Colonic mucosa (tissue), 4 donors: ENCODE measurements at places on chromosomes 2 and 18. TPM values are rescaled to one million over a fixed set of nuclear protein-coding genes. Genes with fewer than 3 reads are reported as not detected.

GRCh38 chr2:17538022-17538843 lies 2.3 kb upstream of the VSNL1 start:
- no peaks in the 10 kb centered on the region for H3K36me3 ChIP-seq
- H3K27ac ChIP-seq: peak overlapping the region; percentile 83
- H3K4me3 ChIP-seq: peak overlapping the region; percentile 49
- no peaks in the 10 kb centered on the region for H3K4me1 ChIP-seq
- H3K27me3 ChIP-seq: no peaks in the 10 kb centered on the region

DNA sequence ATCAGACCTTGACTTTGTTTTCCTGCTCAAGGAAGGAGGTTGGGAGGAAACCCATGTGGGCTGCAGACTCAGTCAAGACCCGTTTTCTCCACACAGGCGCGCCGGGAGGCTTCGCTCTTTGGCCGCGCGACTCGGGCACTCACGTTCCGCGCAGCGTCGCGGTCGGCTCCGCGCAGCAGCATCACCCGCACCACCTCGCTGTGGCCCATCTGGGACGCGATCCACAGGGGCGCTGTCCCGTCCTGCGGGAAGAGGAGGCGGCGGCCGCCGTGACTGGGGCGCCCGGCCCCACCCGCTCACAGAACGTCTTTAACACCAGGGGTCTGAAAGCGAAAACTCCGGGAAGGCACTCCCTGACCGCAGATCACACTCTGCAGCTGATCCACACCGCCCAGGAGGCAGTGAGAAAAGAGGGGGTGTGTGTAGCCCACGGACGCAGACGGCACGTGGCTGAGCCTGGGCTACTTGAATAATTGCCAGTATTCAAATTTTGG lies 33.1 kb upstream of the NPC1 start:
- peaks cover 11% of the 10 kb centered on the region for H3K27me3 ChIP-seq
- no peaks in the 10 kb centered on the region for H3K36me3 ChIP-seq
- DNase-seq: no peak
- H3K4me3 ChIP-seq: peak overlapping the region; percentile 31
- peaks cover 11% of the 10 kb centered on the region for H3K4me1 ChIP-seq
- H3K27ac ChIP-seq: no peak overlapping the region

GRCh38 chr2:164810843-164811242 lies 30.8 kb downstream of the COBLL1 start:
- no peaks in the 10 kb centered on the region for H3K27me3 ChIP-seq
- H3K27ac ChIP-seq: no peak overlapping the region
- no peaks in the 10 kb centered on the region for H3K36me3 ChIP-seq
- no peaks in the 10 kb centered on the region for H3K4me1 ChIP-seq
- H3K4me3 ChIP-seq: no peak overlapping the region

GRCh38 chr2:240467149-240467642 lies 31.7 kb downstream of the GPC1 start:
- no peaks in the 10 kb centered on the region for H3K4me1 ChIP-seq
- no peak overlapping the region for H3K4me3 ChIP-seq
- no peak for DNase-seq
- H3K27ac ChIP-seq: no peak overlapping the region
- H3K27me3 ChIP-seq: no peaks in the 10 kb centered on the region

GRCh38 chr2:41948397-41948763 lies 99.4 kb upstream of the PKDCC start:
- H3K36me3 ChIP-seq: no peaks in the 10 kb centered on the region
- no peak overlapping the region for H3K4me3 ChIP-seq
- DNase-seq: no peak
- no peaks in the 10 kb centered on the region for H3K27me3 ChIP-seq
- no peak overlapping the region for H3K27ac ChIP-seq

- no peaks in the 10 kb centered on the region for H3K36me3 ChIP-seq
- H3K27me3 ChIP-seq: no peaks in the 10 kb centered on the region
- H3K27ac ChIP-seq: no peak overlapping the region
- DNase-seq: no peak
- H3K4me1 ChIP-seq: no peaks in the 10 kb centered on the region
- no peak overlapping the region for H3K4me3 ChIP-seq
Observed at GRCh38 chr2:60067006-60067405, 486.4 kb downstream of the BCL11A start.

DNA sequence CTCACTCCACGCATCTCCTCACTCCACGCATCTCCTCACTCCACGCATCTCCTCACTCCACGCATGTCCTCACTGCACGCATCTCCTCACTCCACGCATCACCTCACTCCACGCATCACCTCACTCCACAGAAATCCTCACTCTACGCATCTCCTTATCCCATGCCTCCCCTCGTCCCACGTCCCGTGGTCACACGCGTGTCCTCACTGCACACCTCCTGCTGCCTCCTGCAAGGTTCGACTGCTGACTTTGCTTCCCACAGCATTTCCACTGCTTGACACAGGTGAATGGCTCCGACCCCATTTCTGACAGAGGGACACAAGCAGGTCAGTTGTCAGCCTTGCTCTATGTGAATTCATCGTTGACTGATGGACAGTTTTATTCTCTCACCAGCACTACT lies 103.0 kb downstream of the USP40 start:
- H3K4me1 ChIP-seq: peaks cover 4% of the 10 kb centered on the region
- H3K36me3 ChIP-seq: no peaks in the 10 kb centered on the region
- no peaks in the 10 kb centered on the region for H3K27me3 ChIP-seq
- H3K4me3 ChIP-seq: no peak overlapping the region

GRCh38 chr2:235418918-235419317 lies 74.9 kb upstream of the AGAP1 start:
- no peaks in the 10 kb centered on the region for H3K36me3 ChIP-seq
- no peaks in the 10 kb centered on the region for H3K27me3 ChIP-seq
- no peak overlapping the region for H3K4me3 ChIP-seq
- H3K4me1 ChIP-seq: no peaks in the 10 kb centered on the region
- H3K27ac ChIP-seq: no peak overlapping the region
- no peak for DNase-seq

GRCh38 chr2:26727641-26728561 lies 35.4 kb downstream of the KCNK3 start:
- no peak overlapping the region for H3K27ac ChIP-seq
- H3K4me3 ChIP-seq: no peak overlapping the region
- H3K27me3 ChIP-seq: no peaks in the 10 kb centered on the region
- H3K36me3 ChIP-seq: no peaks in the 10 kb centered on the region
- peaks cover 6% of the 10 kb centered on the region for H3K4me1 ChIP-seq
- DNase-seq: no peak

DNA sequence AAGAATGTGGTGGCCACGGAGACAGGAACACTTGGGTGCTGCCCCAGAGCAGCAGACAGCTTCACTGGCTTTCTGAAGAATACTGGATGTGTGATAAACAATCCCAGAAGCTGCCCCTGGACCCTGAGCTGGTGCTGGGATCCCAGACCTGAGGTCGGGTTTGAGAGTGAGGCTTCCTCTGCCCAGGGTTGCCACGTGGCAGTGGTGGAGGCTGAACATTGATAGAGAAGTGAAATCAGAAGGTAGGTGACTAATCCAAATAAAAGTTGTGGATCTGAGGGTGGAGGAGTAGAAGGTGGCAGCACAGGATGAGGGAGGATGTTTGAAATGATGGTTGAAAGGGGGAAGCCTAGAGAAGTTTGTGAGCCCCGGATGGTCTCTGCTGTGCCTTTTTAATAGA lies 64.0 kb downstream of the FMNL2 start:
- no peak overlapping the region for H3K27ac ChIP-seq
- H3K36me3 ChIP-seq: no peaks in the 10 kb centered on the region
- no peaks in the 10 kb centered on the region for H3K27me3 ChIP-seq
- peaks cover 4% of the 10 kb centered on the region for H3K4me1 ChIP-seq

DNA sequence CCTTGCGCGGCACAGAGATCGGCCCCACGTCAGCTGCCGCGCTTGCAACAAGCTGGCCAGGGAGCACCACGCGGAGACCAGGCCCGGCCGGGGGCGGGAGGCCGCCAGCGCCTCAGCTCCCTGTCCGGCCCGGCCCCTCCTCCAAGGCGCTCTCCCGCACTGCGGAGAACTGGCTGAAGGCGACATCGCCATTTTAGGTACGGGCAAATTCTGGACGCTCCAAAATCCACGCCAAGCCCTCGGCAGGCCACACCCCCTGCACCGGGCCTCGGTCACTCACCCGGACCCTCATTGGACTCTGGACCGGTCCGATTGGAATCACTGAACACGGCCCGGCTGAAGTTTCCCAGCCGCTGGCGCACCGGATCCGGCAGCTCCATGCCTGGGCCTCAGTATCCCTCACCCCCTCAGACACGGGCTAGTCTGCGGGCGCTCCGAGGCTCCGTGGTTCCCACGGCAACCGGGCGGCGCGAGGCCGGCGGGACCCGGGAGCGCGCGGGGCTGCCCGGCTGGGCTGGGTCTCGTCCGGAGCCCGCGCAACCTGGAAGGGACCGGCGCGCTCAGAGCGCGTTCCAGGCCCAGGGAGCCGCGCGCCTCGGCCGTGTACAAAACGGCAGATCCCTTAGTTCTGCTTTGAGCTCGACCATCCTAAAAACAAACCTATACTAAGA lies at the start of gene TMEM17:
TMEM17 (minus strand) TSS at position 446 of the 671 bp plus-strand sequence; CDS start at position 380, 66 bp downstream.
- H3K36me3 ChIP-seq: no peaks in the 10 kb centered on the region
- H3K4me1 ChIP-seq: no peaks in the 10 kb centered on the region
- no peaks in the 10 kb centered on the region for H3K27me3 ChIP-seq
- peak within 1 kb of the TSS; percentile 77 for H3K27ac ChIP-seq

- no peak for DNase-seq
- no peak overlapping the region for H3K27ac ChIP-seq
- no peaks in the 10 kb centered on the region for H3K36me3 ChIP-seq
- no peaks in the 10 kb centered on the region for H3K4me1 ChIP-seq
- H3K27me3 ChIP-seq: no peaks in the 10 kb centered on the region
Observed at GRCh38 chr2:68992933-68993332, 18.5 kb downstream of the GKN1 start.

DNA sequence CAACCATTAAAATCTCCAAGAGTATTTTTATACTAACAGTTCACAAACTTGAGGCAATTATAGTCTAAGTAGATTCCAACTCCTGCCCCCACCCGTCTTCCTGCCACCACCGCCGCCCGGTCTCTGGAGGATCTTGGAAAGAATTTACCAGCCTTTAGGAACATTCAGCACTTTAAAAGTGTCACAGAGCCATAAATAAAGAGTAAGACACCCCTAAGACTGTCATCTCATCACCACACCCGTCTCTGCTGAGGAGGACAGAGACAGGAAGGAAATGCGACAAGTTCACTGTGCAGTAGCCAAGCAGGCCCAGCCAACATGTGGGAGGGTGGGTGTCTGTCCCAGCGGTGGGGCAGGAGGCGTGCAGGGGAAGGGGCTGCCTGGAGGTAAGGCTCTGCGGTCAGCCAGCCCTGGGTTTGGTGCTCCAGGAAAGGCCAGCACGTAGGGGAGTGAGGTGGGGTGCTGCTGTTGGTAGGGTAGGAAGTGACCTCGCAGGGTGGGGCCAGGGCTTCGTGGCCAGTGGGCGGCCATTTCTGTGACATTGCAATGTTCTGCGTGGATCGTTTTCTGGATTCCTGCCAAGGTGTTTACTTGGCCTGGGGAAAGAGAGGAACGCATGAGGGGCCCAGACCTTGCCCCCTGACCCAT lies 111.6 kb downstream of the FAM210A start:
- no peak overlapping the region for H3K27ac ChIP-seq
- H3K27me3 ChIP-seq: no peaks in the 10 kb centered on the region
- H3K4me1 ChIP-seq: no peaks in the 10 kb centered on the region
- no peak overlapping the region for H3K4me3 ChIP-seq
- no peaks in the 10 kb centered on the region for H3K36me3 ChIP-seq
- no peak for DNase-seq

GRCh38 chr18:79801217-79801616 lies 3.5 kb downstream of the KCNG2 start:
- H3K4me1 ChIP-seq: peaks cover 5% of the 10 kb centered on the region
- H3K27ac ChIP-seq: no peak overlapping the region
- H3K36me3 ChIP-seq: no peaks in the 10 kb centered on the region
- peaks cover 34% of the 10 kb centered on the region for H3K27me3 ChIP-seq

- peak overlapping the region; percentile 92 for H3K4me3 ChIP-seq
- H3K4me1 ChIP-seq: no peaks in the 10 kb centered on the region
- H3K27ac ChIP-seq: peak overlapping the region; percentile 98
- no peaks in the 10 kb centered on the region for H3K27me3 ChIP-seq
- peak; percentile 46 for DNase-seq
Observed at GRCh38 chr2:196170606-196171247, 651 bp downstream of the STK17B start.

The MEP1B gene
- total RNA-seq: 1.8 TPM

The IL18R1 gene
- total RNA-seq: 3.0 TPM

The PCARE gene
- not detected for total RNA-seq

The MYO7B gene
- total RNA-seq: 218 TPM

The SCN2A gene
- not detected for total RNA-seq

The HTR2B gene
- not detected for total RNA-seq

The LIMS4 gene
- 0.40 TPM for total RNA-seq

The COL6A3 gene
- total RNA-seq: 80.9 TPM

The NT5DC4 gene
- not detected for total RNA-seq

The SULT1C4 gene
- total RNA-seq: 0.59 TPM

The FOXD4L1 gene
- total RNA-seq: not detected
